ENCODE measurements at places on chromosomes 16 and 17.
A peak's percentile ranks its signal among the peaks of the same experiment; 100 is the strongest.

- H3K4me1 ChIP-seq = no peaks in the 10 kb centered on the region
- no peaks in the 10 kb centered on the region for H3K27me3 ChIP-seq
- H3K36me3 ChIP-seq = peaks cover 50% of the 10 kb centered on the region
- H3K27ac ChIP-seq = no peak overlapping the region
- H3K4me3 ChIP-seq = no peak overlapping the region
Observed at GRCh38 chr16:23079675-23080301, 69.5 kb downstream of the USP31 start.

DNA sequence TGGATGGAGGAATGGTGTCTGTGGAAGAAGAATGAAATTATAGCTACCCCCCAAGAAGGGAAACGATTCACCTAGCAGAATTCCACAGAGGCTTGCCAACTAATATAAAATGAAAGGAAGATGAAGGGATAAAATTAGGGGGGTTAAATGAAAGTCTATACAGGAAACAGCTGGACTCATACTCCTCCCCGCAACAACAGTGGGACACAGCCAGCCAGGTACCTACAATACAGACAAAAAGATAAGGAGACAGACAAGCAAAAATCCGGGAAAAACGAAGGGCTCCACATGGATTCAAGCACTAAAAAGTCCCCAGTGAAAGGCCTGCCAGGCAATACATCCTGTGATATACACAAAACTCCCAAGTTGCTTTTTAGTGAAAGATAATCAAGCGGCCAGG is 47.9 kb downstream of the CACNG1 start:
- H3K4me3 ChIP-seq = no peak overlapping the region
- no peak for DNase-seq
- H3K4me1 ChIP-seq = no peaks in the 10 kb centered on the region
- no peak overlapping the region for H3K27ac ChIP-seq
- no peaks in the 10 kb centered on the region for H3K27me3 ChIP-seq
- H3K36me3 ChIP-seq = peaks cover 4% of the 10 kb centered on the region

DNA sequence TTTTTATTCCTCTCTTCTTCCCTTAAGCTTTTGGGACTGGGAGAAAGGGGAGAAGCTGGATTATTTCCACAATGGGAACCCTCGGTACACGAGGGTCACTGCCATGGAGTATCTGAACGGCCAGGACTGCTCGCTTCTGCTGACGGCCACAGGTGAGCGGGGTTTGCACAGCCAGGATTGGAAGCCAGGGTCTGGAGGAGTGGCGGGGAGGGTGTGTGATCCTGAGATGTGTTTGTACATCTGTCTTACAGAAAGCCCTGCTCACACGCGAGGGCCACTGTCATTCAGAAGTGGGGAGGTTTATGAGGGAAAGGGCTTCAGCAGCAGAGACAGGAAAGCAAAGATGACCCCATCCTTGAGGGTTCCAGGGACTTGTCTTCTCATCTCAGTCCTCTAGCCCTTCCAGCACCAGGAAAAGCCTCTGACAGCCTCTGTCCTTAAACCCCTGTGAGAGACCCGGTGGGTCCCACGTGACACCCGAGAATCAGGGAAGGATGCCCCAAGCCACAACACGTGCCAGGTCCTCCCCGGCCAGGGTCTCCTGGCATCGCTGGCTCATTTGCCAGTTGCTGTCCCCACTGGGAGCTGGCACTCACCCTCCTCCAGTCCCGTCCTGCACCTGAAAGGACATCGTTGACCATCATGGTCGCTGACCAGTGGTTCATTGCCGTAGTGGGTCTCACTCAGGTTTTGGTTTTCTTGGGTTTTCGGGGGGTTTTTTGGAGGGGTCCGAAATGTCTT is 44.3 kb upstream of the CHMP6 start:
- DNase-seq = peak; percentile 5
- H3K4me1 ChIP-seq = no peaks in the 10 kb centered on the region
- peaks cover 20% of the 10 kb centered on the region for H3K36me3 ChIP-seq
- H3K4me3 ChIP-seq = no peak overlapping the region
- no peak overlapping the region for H3K27ac ChIP-seq

DNA sequence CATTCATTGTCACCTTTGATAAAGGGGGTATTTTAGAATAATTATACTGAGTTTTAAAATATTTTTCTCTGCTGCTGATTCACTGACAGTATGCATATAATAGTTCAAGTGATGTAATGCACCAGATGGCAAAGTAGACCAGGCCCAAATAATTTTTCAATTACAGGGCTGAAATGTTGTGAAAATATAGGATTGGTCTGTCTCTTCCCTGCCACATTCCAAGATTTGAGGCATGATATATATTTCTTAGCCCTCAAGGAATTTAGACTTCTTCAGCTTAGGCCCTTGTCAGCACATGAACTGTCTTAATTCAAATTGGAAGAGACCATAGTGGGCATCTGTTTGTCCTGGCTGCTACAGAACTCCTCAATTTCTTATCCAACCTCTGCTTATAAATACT is 39.2 kb upstream of the SLC12A3 start:
- DNase-seq = no peak
- H3K27me3 ChIP-seq = no peaks in the 10 kb centered on the region
- no peaks in the 10 kb centered on the region for H3K4me1 ChIP-seq
- H3K4me3 ChIP-seq = no peak overlapping the region
- H3K36me3 ChIP-seq = peaks cover 70% of the 10 kb centered on the region
- H3K27ac ChIP-seq = no peak overlapping the region

DNA sequence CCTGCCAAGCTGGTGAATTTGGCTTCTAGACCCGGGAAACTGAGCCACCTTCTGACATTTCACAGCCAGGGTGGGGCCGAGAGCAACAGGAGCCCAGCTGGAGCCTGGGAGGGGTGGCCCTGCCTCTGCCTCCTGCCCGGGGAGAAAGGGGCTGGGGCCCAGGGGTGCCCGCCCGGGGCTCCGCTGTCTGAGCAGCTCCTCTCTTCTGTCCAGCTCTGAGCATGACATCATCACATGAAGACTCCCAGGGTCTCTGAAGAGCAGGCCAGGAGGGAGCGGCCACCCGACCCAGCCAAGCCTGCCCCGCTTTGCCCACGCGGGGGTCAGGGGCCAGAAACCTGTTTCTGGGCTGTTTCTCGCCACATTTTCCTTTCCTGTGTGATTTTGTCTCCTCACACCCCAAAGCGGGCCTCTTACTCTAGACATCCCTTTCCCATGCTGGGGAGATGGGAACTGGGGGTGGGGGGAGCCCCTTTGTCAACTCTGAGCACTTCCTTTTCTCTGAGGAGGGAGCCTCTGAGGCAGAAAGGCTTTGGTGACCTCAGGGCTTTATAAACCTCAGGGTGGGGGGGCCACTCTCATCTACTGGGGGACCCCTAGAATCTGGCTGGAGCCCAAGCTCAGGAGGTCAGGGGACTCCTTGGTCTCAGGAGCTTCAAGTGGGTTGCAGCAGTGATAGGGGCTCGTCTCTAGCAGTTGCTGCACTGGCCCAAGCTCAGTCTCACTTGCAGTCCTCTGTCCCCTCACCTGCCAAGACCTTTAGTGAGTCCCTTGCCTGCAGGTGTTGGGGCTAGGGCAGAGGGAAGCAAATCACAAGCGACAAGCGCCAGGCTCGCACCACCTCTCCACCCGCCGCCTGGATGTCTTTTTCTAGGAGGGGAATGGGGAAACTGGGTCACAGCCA is 7.6 kb downstream of the UBALD2 start:
- no peak for DNase-seq
- peaks cover 24% of the 10 kb centered on the region for H3K36me3 ChIP-seq
- peak overlapping the region; percentile 25 for H3K4me3 ChIP-seq
- no peaks in the 10 kb centered on the region for H3K4me1 ChIP-seq
- H3K27ac ChIP-seq = no peak overlapping the region

- H3K27me3 ChIP-seq = no peaks in the 10 kb centered on the region
- DNase-seq = no peak
- no peaks in the 10 kb centered on the region for H3K4me1 ChIP-seq
- peaks cover 11% of the 10 kb centered on the region for H3K36me3 ChIP-seq
- H3K27ac ChIP-seq = no peak overlapping the region
Observed at GRCh38 chr17:80761110-80761871, 216.7 kb downstream of the RPTOR start.

GRCh38 chr16:60166-60565 is 6.5 kb downstream of the SNRNP25 start:
- DNase-seq = peak; percentile 68
- H3K4me1 ChIP-seq = peaks cover 3% of the 10 kb centered on the region
- no peak overlapping the region for H3K4me3 ChIP-seq
- H3K27ac ChIP-seq = no peak overlapping the region
- peaks cover 92% of the 10 kb centered on the region for H3K36me3 ChIP-seq
- no peaks in the 10 kb centered on the region for H3K27me3 ChIP-seq

DNA sequence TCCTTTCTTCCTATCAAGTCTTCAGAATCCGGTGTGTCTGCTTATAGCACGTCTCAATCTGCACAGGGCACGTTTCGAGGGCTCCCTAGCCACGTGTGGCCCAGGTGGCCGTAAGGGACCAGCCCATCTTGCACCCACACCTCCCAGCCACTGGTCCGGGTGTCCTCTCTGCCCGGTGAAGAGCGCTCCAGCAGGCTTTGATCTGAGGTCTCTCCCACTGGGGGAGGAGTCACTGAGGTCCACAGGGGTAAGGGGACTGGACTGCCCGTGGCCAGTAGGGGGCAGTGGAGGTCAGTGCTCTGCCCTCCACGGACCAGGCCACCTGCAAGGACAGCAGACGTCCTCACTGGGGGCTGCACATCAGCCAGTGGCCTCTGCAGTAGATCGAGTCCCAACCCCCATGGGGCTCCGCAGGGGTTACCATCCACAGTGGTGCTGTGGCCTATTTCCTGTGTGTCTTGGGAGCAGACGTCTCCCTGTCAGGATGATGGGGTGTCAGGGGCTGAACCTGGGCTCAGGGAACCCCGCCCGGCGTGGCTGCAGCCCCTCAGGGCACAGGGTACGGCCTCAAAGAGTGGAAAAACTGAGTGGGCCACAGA is 204.1 kb upstream of the CIBAR2 start:
- H3K4me3 ChIP-seq = no peak overlapping the region
- peaks cover 24% of the 10 kb centered on the region for H3K4me1 ChIP-seq
- no peaks in the 10 kb centered on the region for H3K36me3 ChIP-seq
- no peak overlapping the region for H3K27ac ChIP-seq
- no peak for DNase-seq
- H3K27me3 ChIP-seq = peaks cover 4% of the 10 kb centered on the region

- DNase-seq = no peak
- no peak overlapping the region for H3K4me3 ChIP-seq
- H3K4me1 ChIP-seq = peaks cover 4% of the 10 kb centered on the region
Observed at GRCh38 chr17:47219621-47220475, 10.7 kb downstream of the MYL4 start.

DNA sequence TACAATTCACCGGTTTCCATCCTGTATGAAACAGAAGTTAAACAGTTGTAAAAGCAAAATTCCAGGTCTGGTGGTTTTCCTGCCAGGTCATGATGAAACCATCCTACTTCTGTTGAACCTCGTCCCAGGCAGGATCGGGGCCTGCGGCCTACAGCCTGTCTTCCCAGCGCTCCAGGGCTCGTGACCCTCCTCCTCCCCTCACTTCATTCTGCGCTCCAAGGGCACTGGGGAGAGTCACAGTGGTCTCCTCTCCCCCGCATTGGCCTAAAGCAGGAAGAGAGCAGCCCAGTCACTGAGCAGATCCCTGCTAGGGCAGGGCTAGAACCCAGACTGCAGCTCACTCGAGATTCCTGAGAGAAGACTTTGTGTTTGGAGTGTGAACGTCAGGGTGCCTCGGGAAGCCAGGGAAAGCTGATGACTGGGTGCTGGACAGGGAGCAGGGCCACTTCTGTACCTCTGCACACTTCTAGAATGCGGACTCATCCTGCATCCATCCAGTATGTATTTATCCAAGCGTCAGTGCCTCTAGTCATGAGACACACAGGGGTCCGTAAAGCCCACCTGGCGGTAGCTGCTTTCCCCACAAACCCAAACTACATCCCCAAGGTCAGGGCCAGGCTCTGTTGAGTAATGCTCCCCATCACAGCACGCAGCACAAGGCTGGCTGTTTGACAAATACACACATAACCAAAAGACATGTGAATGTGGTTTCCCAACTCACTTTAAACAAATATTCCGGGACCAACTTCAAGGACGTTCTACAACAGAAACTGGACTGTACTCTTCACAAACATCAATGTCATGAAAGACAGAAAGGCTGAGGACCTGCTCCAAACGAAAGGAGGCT is 1.7 kb upstream of the ITGAE start:
- no peak overlapping the region for H3K4me3 ChIP-seq
- H3K4me1 ChIP-seq = no peaks in the 10 kb centered on the region
- DNase-seq = no peak
- no peaks in the 10 kb centered on the region for H3K27me3 ChIP-seq

DNA sequence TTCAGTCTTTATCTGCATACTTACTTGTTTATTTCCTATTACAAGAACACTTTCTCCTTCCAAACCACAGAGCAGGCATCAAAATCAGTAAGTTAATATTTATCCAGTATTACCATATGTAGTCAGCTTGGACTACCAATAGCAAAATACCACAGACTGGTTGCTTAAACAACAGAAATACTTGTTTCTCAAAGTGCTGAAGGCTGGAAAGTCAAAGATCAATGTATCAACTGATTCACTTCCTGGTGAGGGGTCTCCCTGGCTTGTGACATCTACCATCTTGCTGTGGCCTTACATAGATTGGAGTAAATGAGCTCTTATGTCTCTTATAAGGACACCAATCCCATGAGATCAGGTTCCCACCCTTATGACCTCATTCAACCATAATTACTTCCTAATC is 2.6 kb downstream of the STXBP4 start:
- H3K4me3 ChIP-seq = no peak overlapping the region
- no peaks in the 10 kb centered on the region for H3K27me3 ChIP-seq
- H3K27ac ChIP-seq = no peak overlapping the region
- H3K4me1 ChIP-seq = peaks cover 13% of the 10 kb centered on the region

DNA sequence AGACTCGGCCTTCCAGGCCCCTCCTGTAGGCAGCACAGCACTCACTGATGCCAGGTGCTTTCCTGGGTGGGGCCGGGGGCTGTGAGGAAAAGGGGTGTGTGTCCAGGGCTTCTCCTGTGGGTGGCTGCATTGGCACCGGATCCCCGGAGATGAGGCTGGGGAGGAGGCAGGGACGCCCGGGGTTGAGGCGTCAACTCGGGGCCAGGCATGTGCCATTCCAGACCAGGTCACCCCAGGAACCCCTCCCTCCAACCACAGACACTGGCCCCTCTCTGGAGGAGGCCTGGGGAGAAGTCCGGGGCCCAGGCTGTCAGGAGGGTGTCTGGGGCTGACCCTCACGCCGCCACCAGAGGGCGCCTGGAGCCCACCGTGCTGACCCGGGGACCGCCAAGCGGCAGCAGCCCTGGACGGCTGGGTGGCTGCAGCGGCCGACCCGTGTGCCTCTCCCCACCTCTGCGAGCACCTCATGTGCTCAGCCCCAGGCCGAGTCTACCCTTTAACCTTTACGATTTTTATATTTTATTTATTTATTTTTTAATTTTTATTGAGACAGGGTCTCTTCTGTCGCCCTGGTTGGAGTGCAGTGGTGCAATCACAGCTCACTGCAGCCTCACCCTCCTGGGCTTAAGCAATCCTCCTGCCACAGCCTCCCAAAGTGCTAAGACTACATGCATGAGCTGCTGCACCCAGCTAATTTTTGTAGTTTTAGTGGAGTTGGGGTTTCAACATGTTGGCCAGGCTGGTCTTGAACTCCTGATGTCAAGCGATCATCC is 3.2 kb upstream of the METRN start:
- H3K36me3 ChIP-seq = no peaks in the 10 kb centered on the region
- no peaks in the 10 kb centered on the region for H3K27me3 ChIP-seq
- H3K4me1 ChIP-seq = peaks cover 32% of the 10 kb centered on the region

- H3K27ac ChIP-seq = no peak overlapping the region
- H3K4me1 ChIP-seq = no peaks in the 10 kb centered on the region
- no peak overlapping the region for H3K4me3 ChIP-seq
- H3K27me3 ChIP-seq = peaks cover 8% of the 10 kb centered on the region
- DNase-seq = no peak
Observed at GRCh38 chr16:4891097-4891885, 44.0 kb downstream of the UBN1 start.
